ENCODE measurements at places on chromosomes 1 and 21.

GRCh38 chr1:31198600-31198999, 41.1 kb downstream of the NKAIN1 start:
- no peak overlapping the region for H3K4me3 ChIP-seq
- no peaks in the 10 kb centered on the region for H3K36me3 ChIP-seq
- no peak for DNase-seq
- H3K27me3 ChIP-seq: peaks cover 10% of the 10 kb centered on the region
- H3K27ac ChIP-seq: no peak overlapping the region

- H3K27ac ChIP-seq: peak overlapping the region; percentile 61
- H3K4me3 ChIP-seq: peak overlapping the region; percentile 0
- H3K36me3 ChIP-seq: no peaks in the 10 kb centered on the region
- no peak for DNase-seq
- H3K4me1 ChIP-seq: peaks cover 33% of the 10 kb centered on the region
- peaks cover under 1% of the 10 kb centered on the region for H3K27me3 ChIP-seq
These were observed 80.9 kb downstream of the RNF220 start for GRCh38 chr1:44485934-44486460.

DNA sequence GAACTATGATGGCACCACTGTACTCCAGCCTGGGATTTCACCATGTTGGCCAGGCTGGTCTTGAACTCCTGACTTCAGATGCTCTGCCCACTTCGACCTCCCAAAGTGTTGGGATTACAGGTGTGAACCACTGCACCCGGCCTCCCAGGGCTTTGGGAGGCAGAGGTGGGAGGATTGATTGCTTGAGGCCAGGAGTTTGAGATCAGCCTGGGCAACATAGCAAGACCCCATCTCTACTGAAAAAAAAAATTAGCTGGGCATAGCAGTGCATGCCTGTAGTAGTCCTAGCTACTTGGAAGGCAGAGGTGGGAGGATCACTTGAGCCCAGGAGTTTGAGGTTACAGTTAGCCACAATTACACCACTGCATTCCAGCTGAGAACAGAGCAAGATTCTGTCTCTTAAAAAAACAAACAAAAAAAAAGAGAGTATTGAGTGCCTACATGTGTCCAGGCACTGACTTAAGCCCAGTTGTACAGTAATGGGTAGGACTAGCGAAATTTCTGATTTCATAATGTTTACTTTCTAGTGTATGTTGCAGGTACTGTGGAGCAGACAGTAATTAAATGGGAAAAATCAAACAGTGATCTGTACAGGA, 4.2 kb downstream of the MANEAL start:
- no peak overlapping the region for H3K4me3 ChIP-seq
- H3K4me1 ChIP-seq: peaks cover 16% of the 10 kb centered on the region
- H3K36me3 ChIP-seq: peaks cover 37% of the 10 kb centered on the region
- H3K27ac ChIP-seq: no peak overlapping the region
- DNase-seq: no peak

- H3K27me3 ChIP-seq: no peaks in the 10 kb centered on the region
- H3K27ac ChIP-seq: no peak overlapping the region
- no peaks in the 10 kb centered on the region for H3K4me1 ChIP-seq
- no peaks in the 10 kb centered on the region for H3K36me3 ChIP-seq
These were observed 87.0 kb downstream of the TNR start for GRCh38 chr1:175656416-175656815.

DNA sequence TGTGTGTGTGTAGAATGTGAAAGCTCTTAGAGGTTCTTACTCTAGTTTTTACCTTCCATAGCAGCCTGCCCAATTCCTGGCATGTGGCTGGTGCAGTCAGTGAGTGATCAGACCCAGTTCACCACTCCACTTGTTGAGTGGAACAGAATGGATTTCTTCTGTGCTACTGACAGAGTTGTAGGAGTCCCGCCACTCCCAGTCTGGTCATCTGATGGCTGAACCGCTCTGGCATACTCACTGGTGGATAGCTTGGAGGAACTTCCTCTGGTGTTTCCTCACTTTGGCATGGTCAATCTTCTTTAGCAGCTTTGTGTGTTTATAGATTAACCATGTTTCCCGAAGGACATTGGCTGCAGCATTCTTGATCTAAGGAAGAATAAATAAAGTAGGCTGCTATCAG, 106.7 kb upstream of the ADAR start:
- H3K27me3 ChIP-seq: peaks cover 7% of the 10 kb centered on the region
- H3K4me1 ChIP-seq: no peaks in the 10 kb centered on the region

DNA sequence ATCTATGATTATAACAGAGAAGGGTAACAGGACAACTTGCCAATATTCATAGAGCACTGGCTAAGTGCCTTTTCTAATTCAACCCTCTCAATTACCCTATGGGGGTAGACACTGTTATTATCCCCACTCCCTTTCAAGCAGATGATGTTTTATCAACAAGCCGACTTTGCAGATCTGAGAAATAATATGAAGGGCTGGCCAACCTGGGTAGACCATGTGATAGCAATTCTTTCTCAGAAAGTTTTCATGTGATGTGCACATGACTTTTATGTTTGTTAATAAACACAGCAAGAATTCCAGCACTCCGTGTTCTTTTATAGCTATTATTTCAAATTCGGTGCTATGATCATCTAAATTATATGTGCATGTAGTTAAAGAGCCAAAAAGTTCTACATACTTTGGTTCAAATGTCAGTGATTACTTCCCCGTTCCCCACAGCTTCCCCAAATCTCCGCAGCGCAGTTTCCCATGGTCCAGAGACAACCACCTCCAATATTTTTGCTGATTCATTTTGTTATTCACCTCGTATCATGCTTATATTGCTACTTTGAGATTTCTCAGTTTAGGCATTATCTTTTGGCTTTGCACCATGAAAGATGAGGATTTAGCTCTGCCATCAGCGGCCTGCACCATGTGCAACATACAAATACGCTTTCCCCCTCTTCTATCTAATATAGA, 96.7 kb upstream of the GADD45A start:
- H3K4me1 ChIP-seq: peaks cover 64% of the 10 kb centered on the region
- no peak overlapping the region for H3K4me3 ChIP-seq
- peak; percentile 47 for DNase-seq
- peak overlapping the region; percentile 73 for H3K27ac ChIP-seq
- no peaks in the 10 kb centered on the region for H3K27me3 ChIP-seq

GRCh38 chr21:45332981-45333582, 45.4 kb upstream of the POFUT2 start:
- H3K4me3 ChIP-seq: no peak overlapping the region
- H3K36me3 ChIP-seq: no peaks in the 10 kb centered on the region
- H3K27me3 ChIP-seq: no peaks in the 10 kb centered on the region
- H3K4me1 ChIP-seq: no peaks in the 10 kb centered on the region

DNA sequence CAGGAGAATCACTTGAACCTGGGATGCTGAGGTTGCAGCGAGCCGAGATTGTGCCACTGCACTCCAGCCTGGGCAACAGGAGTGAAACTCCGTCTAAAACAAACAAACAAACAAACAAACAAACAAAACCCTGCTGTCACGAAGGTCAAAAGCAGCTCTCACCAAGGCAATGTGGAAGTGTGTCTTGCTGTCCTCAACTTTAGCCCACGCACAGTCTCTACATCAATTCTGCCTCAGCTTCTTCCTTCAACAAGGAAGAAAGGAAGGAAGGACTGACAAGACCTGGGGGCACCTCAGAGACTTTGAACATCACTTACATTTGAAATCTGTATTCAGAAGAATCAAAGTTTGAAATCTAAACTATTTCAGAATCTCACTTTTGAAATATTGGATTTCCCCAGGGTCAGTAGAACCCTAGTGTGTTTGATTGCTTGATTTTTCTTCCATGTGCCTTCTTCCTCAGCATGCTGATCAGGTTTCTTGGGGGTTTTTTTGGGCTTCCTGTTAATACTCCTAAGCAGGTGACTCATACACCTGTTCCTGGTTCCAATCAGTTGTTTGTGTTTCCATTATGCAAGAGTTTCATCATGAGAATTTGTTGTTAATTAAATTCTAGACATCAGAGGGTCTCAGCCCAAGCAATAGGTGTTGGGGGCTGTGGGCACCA, 6.5 kb upstream of the CSTB start:
- H3K4me3 ChIP-seq: no peak overlapping the region
- no peak for DNase-seq
- no peaks in the 10 kb centered on the region for H3K27me3 ChIP-seq
